Cortex of kidney (tissue), 1 donor: ENCODE measurements at places on chromosomes 3 and 15.

- no peak for DNase-seq
These were observed 185.9 kb upstream of the ANKRD28 start for GRCh38 chr3:15983693-15984092.

DNA sequence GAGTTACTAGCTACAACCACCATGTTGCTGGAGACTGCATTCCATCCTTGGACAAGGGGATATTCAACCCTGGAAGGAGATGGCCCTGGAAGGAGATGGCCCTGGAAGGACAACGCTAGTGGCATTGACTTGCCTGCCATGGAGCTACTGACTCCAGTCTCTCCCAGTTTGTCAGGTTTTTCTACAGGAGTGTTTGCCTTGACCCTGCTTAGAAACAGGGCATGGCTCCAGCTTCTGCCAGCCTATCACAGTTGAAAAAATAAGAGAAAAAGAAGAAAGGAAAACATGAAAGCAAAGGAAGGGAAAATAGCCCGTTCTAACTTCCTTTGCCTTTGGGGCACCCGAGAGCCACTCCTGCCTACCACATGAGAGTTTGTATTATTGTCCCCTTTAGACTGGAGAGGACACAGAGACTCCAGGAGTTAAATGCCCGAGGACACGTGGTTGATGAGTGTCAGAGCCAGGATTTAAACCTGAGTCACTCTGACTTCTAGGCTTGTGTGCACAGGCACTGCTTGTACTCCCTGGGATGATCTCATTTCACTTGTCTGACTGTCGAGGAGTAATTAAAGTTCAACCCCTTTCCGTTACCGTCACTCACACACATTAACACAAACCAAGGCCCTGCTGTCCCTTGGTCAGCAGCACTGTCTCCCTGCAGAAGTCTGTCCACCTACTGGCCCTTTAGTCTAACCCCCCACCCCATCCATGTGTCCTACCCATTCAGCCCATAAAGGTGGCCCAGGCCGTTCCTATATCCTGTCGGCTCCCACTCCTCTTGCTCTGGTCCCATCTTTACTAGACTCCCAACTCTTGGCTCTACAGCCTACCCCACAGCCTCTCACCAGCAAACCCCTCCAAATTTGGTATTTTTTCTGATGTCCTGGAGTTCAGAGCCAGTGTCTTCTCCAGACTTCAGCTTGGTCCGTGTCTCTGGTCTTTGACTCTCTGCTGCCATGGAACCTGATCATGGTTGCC is 46.1 kb downstream of the C2CD4A start:
- DNase-seq = no peak

- no peak for DNase-seq
These were observed 150.3 kb downstream of the ALCAM start for GRCh38 chr3:105516972-105517371.

DNA sequence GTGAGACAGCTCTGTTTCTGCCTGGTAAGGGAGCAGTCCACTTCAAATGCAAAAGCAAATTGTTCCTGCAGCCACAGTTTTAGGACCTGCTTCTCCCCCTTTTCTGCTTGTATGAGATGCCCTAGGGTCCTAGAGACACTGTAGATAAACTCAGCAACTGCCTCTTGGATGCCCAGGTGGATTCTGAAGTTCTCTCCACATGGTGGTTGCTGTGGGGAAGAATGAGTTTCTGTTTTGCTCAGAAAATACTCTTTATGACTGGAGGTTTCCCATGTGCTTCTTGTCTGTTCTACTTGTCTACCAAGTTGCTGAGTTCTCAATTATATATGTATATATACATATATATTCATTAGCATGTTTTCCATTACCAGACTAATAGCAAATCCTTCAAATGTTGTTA is 5.6 kb upstream of the ZNF80 start:
- no peak for DNase-seq

GRCh38 chr3:114393367-114394072 is 99.7 kb downstream of the TIGIT start:
- no peak for DNase-seq

DNA sequence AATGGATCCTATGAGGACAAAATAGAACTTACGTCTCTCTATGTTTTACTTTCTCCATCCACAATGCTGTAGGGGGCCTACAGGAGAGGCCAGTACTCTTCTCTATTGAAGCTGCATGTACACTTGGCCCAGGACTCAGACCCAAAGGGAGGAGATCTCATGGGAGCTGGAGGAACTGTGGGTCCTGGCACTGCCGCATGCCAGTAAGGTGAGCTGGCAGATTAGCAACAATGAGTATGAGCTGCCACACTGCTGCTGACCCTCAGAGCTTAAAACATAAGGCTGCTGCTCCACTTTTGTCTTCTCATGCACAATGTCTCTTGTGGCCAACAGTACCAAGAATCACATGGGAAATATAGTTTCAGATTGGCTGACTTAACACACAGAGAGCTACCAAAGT is 57.8 kb upstream of the TBC1D5 start:
- DNase-seq = no peak

GRCh38 chr15:67115586-67115969 is 50.2 kb downstream of the SMAD3 start:
- no peak for DNase-seq

DNA sequence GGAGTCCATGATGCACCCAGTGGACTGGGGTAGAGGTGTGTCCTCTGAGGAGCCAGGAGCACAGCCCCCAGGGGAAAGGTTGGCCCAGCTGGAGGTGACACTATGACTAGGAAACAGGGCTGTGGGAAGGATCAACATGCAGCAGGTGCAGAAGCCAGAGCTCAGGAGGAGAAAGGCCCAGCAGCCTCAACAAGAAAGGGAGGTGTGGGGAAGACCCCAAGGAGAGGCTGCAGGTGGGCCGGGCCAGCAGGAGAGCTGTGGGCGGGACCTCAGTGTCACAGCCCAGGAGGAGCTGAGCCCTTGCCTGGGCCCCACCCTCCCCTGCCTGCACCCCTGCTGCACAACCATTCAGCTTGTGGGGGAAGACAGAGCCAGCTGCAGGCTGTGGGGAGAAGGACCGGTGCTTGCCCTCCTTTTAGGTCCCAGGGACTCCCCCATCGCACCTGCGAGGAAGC is 18.4 kb upstream of the KLF13 start:
- no peak for DNase-seq

DNA sequence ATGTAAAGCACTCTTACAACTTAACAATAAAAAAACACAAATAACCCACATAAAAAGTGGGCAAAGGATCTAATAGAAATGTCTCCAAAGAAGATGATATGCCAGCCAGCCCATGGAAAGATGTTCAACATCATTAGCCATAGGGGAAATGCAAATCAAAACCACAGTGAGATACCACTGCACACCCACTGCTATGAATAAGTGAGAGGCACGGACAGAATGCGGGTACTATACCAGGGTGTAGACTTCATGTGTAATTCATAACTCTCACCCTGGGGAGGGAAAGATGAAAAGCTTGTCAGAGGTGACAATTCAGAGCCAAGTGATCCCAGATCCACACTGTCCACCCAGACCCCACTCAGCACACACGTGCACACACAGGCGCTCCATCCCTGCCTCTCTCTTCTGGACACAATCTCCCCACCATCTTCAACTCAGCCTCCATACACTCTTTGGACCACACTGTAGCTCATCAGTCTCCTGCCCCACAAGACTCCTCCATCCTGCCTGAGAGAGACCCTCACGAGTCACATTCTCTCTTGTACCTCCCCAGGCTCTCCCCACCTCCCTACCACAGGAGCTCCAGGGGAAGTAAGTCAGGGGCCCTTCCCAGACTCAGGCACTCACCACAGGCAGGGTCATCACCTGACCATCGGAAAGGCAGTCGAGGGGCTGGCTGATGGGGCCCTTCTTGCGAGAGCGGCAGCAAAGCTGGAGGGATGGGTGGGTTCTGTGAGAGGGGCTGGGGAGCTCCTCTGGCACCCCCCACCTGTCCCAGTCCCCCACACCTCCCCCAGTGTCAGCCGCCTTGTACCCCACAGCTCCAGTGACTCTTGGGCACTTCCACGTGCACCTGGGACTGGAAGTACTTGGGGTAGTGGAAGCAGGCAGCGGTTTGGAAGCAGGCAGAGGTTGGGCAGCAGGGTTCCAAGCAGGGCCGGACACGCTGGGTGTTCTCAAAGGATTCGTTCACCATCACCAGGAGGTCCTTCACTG is 21.3 kb downstream of the PLA2G4E start:
- DNase-seq = no peak

GRCh38 chr3:37130984-37131859 is 43.2 kb downstream of the LRRFIP2 start:
- no peak for DNase-seq

DNA sequence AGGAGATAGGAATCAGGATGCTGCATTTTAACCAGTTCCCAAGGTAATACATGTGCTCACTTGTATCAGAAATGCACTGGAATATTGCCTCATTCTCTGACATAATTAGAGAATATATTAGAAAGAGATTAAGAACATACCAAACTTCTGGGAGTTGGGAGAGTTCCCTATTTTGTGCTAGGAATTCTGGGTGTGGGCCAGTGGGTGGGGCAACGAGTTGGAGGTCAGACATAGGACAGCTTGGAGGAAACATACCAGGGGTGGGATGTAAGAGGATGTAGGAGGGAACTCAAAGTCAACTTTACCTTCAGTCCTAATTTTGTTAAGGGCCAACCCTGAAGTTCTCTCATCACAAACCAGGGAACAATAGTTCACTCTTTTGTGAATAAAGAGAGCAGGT is 83.6 kb downstream of the SLC7A14 start:
- DNase-seq = no peak

- no peak for DNase-seq
These were observed 7.8 kb downstream of the USP3 start for GRCh38 chr15:63512148-63512547.

- DNase-seq = no peak
These were observed 23.9 kb downstream of the ILDR1 start for GRCh38 chr3:121998030-121998580.

- DNase-seq = no peak
These were observed 6.5 kb downstream of the PSMD2 start for GRCh38 chr3:184305577-184305976.

DNA sequence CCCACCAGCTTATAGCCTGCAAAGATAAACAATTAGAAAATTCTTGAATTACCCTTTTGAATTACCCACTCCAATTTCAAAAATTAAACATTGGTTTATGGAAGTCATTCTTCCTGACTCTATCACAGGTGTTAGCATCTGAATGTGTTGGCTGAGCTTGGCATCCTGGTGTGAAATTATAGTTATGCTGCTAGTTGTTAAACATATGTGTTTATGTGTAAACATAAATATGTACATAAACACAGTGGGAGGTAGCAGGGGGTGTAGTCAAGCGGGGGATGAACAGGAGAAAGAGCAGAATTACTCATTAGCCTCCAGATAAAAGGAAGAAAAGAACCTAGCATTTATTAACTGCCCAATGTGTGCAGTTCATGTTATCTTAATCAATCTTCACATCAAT is 530.2 kb downstream of the MCTP2 start:
- DNase-seq = no peak

- no peak for DNase-seq
These were observed 126.9 kb downstream of the LRRK1 start for GRCh38 chr15:101045835-101046691.

- no peak for DNase-seq
These were observed 115.9 kb downstream of the CBLB start for GRCh38 chr3:105752791-105753415.

- DNase-seq = no peak
These were observed 347.4 kb downstream of the LRTM1 start for GRCh38 chr3:54580453-54580852.

DNA sequence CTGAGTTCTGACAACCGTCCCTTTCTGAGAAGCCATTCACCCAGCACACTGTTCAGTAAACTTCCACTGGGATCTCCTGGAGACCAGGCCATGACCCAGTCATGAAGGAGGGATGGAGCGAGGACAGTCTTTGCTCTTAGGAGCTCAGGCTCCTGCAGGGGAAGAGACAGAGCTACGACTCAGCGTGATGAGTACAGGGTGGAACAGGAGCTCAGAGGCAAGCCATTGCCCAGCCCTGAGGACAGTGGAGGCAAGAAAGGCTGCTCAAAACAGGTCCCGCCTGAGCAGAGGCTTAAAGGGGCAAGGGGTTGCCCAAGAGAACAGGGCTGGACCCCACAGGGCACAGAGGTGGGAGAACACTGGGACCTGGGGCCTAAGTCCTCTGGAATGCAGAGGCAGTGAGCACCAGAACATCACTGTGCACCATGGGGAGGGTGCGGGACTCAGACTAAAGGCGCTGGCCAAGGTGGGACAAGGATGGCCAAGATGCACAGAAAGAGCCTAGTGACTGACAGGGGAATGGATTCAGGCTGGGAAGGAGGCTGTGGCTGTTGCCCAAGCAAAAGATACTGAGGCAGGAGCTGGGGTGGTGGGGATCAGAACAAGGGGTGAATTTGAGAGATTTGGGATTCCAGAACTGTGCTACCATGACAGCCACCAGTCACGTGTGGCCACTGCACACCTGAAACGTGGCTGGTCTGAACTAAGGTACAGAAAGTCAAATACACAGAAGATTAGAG is 25.8 kb downstream of the TMEM43 start:
- DNase-seq = no peak

- DNase-seq = no peak
These were observed 1019.4 kb upstream of the ALCAM start for GRCh38 chr3:104347291-104347690.

DNA sequence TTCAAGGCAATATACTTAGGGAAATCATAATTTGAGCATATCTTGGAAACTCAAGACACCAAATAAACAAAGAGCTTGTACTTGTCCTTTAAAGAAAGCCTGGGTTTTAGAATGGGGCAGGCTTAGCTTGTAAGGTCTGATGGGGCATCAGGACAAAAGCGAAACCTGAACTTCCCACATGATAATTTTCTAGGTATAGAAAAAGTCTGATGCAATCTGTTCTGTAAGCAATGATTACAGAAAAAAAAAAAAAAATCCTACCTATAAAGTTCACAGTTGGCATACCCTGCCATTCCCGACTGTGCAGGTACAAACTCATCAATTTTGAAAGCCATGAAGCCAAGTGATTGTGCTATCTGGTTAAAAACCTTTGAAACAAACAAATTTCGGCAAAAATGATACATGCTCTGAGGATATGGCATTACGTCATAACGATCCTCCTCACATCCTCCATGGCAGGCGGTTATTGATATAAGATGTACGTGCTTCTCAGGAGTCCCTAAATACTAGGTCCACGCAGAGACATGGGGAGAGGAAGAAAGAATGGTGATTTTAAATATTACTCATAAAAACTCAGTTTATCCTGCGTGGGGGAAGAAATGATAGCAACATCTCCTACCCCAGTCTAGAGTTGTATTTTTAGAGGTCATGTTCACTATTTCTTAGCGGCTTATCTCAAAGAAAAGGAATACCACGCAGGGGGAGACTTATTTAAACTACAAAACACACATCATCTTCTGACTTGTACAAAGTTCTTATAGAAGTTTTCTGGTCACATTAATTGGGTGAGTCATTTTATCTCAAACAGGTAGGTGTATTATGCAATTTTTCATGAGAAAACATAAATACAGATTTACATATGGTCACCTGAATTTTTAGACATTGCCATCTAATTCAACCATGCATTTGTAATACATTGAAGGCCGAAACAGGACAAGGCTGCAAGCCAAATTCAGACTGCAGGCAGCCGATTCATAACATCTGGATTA is 27.0 kb downstream of the MB21D2 start:
- no peak for DNase-seq
